ENCODE measurements at places on chromosomes 1 and 21.

DNA sequence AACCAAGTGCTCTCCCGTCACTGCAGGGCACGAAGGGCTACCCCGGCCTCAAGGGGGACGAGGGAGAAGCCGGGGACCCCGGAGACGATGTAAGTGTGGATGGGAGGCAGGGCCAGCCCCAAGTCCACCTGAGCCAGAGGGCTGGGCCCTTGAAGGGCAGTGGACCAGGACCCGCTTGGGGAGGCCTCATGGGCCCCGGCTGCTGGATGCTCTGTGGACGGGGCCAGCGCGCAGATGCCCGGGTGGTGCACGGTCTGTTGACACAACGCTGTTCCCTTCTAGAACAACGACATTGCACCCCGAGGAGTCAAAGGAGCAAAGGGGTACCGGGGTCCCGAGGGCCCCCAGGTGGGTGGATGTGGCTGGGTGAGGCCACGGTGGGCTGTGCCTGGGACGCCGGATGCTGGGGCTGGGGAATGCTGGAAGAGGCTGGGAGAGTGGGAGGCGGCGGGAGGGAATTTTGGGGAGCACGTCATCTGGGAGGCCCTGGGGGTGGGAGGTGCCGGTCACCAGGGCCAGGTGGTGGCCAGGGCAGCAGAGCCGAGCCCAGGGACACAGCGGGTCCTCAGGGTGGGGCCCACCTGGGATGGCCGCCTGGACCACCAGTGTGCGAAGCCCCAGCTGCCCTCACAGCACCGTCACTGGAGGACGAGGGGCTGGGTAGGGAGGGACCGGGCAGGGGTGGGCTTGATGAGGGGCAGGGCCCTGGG is 17.5 kb downstream of the COL6A1 start:
- DNase-seq: peak; percentile 26

DNA sequence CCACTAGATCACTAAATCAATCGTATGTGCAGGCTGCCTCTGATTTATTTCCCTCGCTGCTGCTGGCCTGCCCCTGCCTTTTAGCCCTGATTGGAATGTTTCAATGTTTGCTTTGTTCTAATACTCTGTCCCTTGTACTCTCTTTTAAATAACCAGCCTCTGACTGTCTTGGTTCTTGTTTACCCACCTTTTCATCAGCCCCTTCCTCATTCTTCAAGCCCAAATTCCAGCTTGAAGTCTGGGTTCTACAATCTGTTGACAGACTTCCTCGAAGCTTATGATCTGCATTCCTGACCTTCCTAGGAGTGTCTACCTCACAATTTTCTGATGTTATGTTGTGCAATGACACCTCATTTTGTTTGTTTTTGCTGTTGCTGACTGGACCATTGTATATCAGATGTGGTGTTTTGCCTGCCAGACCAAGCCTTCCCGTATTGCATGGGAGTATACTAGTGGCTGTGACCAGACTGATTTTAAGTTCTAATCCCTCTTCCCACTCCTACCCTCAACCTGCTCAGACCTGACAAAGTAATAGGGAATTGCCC is 46.6 kb upstream of the APOBEC4 start:
- DNase-seq: no peak

DNA sequence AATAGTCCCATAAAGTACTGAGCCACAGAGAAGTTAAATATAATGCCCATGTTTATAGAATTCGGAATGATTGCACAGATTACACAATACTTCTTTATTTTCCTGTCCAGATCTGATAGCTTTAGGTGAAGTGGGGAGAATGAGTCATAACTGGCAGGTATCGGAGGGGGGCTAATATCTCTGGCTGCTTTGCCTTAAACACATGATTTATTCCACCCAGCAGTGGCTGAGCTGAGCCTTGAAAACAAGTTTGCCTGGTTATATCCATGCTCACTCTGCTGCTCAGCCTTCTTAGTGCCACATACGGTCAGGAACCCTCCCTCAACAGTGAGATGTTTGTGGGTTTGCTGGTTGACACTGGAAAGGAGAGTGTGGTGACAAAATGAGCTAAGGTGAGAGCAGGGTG is 119.7 kb upstream of the ZNF648 start:
- DNase-seq: no peak

- DNase-seq: no peak
Observed at GRCh38 chr21:17560377-17561025, 47.7 kb downstream of the CXADR start.

- no peak for DNase-seq
Observed at GRCh38 chr1:79524126-79524525, 517.6 kb upstream of the ADGRL4 start.

DNA sequence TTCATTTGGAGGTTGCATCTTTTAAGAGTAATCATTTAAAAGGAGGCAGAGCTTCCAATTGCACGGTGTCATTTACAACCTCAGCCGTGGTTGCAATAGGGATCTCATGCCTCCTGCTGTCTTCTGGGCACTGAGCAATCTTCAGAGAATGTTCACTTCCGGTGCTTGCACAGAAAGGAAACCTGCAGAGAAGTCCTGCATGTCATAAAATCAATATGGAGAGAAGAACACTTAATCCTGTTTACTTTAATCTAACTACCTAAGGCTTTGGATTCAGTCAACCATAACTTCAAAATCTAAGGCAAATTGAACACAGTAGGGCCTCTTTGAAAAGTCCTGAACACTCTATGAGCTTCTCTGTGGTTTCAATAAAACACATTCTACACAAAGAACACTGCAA is 11.3 kb upstream of the MAP10 start:
- no peak for DNase-seq

DNA sequence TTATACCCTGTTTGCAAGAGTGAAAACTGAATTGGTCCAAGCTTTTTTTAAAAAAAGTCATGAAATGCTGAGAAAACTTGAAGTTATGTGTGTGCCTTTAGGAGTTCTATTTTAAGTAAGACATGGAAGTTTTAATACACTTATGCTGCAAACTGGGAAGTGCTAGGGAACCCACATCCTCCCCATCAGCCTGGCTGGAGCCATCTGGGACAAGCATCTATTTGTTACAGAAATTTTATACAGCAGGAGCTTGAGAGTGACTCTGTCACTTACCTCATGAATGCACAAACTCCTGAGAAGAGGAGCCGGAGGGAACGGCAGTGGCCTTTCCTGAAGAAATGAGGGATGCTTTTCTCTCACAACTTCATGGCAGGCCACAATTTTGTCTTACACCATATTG is 78.2 kb upstream of the SLC44A3 start:
- DNase-seq: no peak

GRCh38 chr1:31054349-31054748 is 11.2 kb downstream of the PUM1 start:
- no peak for DNase-seq

DNA sequence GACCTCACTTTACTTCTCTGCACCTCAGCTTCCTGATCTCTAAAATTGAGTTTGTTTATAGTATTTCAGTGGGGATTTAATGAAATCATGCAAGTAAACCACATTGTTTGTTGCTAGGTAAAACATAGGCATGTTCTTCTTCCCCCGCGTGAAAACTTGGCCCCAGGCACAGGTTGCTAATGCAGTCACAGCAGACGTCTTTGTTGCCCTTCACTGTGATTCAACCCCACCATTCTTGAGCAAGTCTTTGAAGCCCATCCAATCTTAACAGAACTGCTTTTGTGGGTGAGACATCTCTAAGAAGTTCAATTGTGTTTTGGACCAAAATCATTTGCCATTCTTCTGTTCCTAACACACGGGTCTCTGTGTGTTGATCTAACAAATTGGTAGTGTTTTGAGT is 185.5 kb downstream of the ZNF281 start:
- no peak for DNase-seq

DNA sequence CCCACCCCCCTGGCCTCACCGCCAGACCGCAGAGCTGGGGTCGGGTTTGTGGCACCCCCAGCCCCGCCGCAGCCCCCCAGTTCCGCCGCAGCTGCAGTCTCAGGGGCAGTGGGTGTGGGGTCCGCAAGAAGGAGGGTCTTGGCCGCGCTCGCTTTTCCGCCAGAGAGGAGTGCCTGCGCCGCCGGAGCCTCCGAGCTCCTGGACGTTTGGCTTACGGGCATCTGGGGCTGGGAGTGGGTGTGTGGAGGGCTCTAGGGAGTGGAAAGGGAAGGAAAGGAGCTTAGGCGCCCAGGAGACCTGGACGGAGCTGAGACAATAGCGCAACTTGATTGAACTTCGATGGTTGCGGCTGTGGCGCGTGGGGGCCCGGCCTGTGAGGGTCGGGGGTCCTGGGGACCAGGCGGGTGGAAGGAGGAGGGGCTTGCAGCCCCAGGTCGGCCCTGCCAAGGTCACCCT is 88.8 kb upstream of the IPO9 start:
- DNase-seq: no peak

- DNase-seq: no peak
Observed at GRCh38 chr1:167512046-167512654, 6.2 kb downstream of the CD247 start.

DNA sequence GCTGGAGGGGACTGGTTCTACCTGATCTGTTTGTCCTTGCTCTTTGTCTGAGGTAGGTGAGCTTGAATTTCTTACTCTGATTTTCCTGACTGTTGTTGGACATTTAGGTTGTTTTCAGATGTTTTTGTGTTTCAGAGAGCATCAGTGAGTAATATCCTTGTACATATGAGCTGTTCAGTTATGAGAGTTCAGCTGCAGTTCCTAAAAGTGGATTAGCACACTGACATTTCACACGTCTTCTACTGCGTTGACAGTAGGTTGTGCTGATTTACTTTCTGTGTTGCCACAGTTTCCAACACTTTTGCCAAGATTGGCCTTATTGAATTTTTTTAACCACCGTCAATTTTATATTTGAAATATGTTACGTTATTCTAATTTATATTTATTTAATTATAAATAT is 27.7 kb downstream of the CXADR start:
- no peak for DNase-seq

GRCh38 chr1:15088281-15088971 is 65.1 kb upstream of the TMEM51 start:
- DNase-seq: no peak

GRCh38 chr1:156359973-156360372 is 9.0 kb upstream of the RHBG start:
- no peak for DNase-seq

- DNase-seq: peak; percentile 33
Observed at GRCh38 chr1:228022571-228023293, 15.9 kb downstream of the WNT3A start.

- DNase-seq: no peak
Observed at GRCh38 chr1:12003762-12004161, 15.5 kb upstream of the MIIP start.

- no peak for DNase-seq
Observed at GRCh38 chr1:3313576-3313950, 140.9 kb upstream of the ARHGEF16 start.

- no peak for DNase-seq
Observed at GRCh38 chr1:223794136-223794880, 51.4 kb downstream of the TP53BP2 start.

DNA sequence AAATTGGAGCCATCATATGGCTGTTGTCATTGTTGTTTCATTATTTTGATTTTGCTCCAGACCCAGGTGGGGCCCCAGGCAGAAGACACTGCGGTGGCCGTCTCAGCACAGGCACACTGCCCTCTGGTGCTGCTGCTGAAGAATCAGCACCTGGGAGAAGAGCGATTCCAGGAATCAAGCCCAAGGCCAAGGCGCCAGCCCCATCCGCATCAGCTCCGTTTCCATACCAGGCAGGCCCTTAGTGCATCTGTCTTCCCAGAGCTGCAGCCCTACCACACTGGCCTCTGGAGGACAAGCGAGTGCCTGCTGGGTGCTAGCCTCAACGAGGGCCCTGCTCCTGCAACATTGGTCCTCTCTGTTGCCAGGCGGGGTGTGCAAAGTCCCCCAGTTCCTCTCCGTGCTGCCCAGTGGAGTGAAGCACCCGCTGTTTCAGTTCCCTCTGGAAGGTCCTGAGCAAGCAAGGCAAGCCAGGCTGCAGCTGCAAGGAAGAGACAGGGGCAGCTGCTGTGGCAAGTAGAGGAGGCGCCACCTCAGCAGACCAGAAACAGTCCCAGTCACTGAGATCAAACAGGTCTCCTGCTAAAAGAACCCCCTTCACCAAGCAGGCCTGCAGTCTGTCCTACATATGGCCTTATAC is 5.2 kb downstream of the GRIK3 start:
- no peak for DNase-seq

- no peak for DNase-seq
Observed at GRCh38 chr1:214303141-214303930, 22.4 kb downstream of the SMYD2 start.

DNA sequence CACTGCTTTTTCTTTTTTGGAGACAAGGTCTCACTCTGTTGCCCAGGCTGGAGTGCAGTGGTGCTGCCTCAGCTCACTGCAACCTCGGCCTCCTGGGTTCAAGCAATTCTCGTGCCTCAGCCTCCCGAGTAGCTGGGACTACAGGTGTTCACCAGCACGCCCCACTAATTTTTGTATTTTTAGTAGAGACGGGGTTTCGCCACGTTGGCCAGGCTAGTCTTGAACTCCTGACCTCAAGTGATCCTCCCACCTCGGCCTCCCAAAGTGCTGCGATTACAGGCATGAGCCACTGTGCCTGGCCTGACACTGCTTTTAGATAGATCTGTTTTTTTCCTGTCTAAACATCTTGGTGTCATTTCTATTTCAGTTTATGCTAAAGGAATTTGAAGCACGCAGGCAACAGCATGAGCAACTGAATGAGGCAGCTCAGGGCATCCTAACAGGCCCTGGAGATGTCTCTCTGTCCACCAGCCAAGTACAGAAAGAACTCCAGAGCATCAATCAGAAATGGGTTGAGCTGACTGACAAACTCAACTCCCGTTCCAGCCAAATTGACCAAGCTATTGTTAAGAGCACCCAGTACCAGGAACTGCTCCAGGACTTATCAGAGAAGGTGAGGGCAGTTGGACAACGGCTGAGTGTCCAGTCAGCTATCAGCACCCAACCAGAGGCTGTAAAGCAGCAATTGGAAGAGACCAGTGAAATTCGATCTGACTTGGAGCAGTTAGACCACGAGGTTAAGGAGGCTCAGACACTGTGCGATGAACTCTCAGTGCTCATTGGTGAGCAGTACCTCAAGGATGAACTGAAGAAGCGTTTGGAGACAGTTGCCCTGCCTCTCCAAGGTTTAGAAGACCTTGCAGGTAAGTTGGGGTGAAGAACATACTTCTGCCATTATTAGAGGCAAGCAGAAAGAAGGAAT is 106.1 kb upstream of the BMP8A start:
- DNase-seq: no peak

GRCh38 chr1:246208105-246208504 is 299.0 kb downstream of the SMYD3 start:
- no peak for DNase-seq

DNA sequence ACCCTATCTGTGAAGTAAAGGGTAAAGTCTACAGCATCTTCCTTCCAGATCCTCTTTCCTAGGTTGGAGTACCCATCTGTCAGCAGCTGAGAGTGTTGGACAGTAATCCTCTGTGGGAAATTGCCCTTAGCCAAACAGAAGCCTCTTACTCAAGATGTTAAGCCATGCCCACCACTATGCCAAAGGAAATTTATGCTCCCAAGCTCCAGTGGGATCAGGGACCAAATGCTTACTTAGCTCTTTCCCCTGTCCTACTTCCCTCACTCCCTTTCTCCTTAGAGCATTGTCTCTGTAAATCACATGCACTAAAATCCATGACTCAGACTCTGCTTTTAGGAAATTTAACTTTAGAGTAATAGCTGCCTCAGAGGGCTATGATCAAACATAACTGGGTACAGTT is 254.0 kb downstream of the BRINP2 start:
- DNase-seq: no peak

Data from activated CD8-positive, alpha-beta memory T cell treated with anti-CD3 and anti-CD28 coated beads, Interleukin-2, amount 50 U/mL, for 48 hours (primary cell).